Stimulated activated CD4-positive, alpha-beta T cell treated with anti-CD3 and anti-CD28 coated beads, Interleukin-4, amount 100 ng/mL, for 1 hour (primary cell): ENCODE measurements at places on chromosomes 2 and 18.

GRCh38 chr2:14428056-14428455 is 204.5 kb upstream of the LRATD1 start:
- DNase-seq, result no peak

DNA sequence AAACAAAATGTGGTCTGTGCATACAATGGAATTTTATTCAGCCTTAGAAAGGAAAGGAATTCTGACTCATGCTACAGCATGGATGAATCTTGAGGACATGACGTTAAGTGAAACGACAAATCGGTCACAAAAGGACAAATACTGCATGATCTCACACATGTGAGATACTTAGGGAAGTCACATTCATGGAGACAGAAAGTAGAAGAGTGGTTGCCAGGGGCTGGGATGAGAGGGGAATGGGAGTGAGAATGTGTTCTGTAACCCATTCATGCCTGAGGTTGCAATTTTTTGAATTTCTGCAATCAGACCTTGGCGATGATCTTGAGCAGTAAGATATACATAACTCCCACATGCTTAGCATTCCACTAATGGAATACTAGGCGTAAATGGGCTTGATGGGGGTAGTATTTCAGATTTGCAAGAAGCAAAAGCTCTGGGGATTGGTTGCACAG is 22.0 kb downstream of the FHL2 start:
- no peak for DNase-seq

DNA sequence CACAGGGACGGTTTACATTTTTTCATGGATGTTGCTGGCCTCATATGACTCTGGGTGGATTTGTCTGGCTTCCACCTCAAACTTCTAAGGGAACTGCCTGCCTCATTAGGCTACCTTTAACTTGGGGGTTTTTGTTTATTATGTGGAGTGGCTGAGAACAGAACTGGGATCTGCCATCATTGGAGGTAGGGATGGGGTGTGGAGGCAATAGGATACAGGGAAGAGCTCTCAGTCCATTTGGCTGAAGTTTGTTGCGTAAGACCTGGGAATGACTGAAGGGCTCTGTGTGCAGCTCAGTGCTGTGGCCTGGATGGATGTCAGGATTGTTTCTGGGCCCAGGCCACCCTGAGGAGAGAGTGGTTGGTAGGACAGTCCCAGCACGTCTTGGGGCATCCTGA is 31.2 kb downstream of the ASB1 start:
- DNase-seq, result no peak

GRCh38 chr18:73715210-73715670 is 432.4 kb downstream of the FBXO15 start:
- DNase-seq, result no peak

GRCh38 chr2:11540148-11540995 is 6.5 kb downstream of the GREB1 start:
- no peak for DNase-seq

GRCh38 chr18:23179416-23179815 is 44.1 kb downstream of the CABLES1 start:
- DNase-seq, result no peak
